Type B pancreatic cell (in vitro differentiated cells): ENCODE measurements at places on chromosomes 7 and 10.
A peak's percentile ranks its signal among the peaks of the same experiment; 100 is the strongest.

DNA sequence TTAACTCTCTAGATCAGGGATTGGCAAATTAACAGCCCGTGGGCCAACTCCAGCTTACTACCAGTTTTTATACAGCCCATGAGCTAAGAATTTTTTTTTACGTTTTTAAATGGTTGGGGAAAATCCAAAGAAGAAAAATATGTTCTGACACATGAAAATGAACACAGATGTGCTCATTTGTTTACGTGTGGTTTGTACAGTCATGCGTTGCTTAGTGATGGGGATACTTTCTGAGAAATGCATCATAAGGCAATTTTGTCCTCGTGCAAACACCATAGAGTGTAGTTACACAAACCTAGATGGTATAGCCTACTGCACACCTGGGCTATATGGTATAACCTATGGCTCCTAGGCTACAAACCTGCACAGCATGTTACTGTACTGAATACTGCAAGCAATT is 8.3 kb upstream of the SMKR1 start:
- DNase-seq: peak; percentile 16

GRCh38 chr7:43511769-43512515 is 71.0 kb upstream of the STK17A start:
- DNase-seq: no peak

- no peak for DNase-seq
Measured at GRCh38 chr7:101858437-101859385, 41.3 kb downstream of the CUX1 start.

- no peak for DNase-seq
Measured at GRCh38 chr7:11727864-11728263, 104.1 kb downstream of the THSD7A start.

GRCh38 chr10:3681642-3682554 is 103.1 kb downstream of the KLF6 start:
- no peak for DNase-seq

GRCh38 chr10:58715061-58715460 is 202.4 kb downstream of the BICC1 start:
- DNase-seq: no peak

DNA sequence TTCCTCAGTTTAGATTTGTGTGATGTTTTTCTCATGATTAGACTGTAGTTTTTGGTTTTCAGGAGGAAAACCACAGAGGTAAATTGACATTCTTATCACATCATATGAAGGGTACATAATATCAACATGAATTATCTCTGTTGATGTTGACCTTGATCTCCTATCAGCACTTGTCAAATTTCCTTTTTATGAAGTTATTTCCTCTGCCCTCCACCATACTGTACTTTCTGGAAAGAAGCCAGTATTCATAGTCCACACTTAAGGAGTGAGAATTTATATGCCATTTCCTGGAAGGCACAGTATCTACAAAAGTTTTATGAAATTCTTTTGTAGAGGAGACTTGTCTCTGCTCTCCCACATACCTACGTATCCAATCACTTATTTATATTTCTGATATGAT is 807.2 kb upstream of the MBL2 start:
- no peak for DNase-seq

DNA sequence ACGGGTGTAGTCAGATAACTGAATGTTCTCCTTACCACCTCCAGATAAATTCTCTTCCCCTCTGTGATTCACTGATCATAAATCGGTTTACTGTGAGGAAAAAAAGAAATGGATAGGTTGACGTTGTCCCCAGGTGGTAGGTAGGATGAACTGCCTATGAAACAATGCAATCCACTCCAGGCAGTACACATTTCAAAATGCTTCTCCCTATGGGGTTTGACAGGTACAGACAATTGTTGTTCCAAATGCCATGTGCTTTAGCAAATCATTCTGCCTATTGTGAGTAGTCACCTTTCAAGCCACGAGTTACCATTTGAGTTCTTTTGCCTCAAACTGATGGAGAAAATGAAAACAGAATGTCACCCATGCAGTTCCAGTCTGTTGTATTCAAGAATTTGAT is 21.8 kb downstream of the VIM start:
- DNase-seq: no peak

DNA sequence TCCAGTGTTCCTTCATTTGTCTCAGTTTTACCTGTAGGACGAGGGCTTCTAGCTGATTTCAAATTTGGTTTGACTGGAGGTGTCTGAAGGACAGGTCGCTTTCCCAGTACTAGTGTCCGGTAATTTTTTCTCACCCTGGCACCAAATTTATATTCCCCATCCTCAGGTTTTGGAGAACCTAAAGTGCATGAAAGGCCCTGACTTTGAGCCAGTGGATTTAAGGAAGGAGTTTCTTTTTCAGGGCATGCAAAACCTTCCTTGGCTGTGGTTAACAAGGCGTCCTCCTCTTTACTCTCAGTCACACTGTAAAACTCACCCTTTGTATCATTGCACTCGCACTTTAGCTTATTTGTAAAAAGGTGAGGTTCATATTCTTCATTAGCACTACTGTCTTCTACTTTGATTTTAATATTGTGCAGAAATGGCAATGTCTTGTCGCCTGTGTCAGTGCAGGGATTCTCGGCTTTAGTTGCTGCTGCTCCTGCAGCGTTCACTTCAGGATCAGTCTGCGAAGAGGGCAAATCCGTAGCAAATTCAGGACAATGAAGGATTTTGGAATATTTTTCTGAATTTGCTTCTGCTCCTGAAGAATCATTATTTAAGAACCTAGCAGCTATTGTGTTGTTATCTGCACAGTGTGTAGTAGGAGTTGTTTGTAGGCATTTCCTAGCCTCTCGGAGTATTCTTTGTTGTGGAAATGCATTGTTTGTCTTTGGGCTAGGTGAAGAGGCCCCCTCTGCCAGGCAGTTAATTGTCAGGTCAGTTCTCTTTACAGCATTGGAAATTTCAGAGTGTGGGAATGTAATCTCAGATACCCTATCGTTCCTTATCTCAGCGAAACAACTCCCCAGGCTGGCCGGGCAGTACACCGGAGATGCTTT is 9.9 kb downstream of the SKIDA1 start:
- no peak for DNase-seq
